ENCODE measurements at places on chromosomes 7 and 10. TPM values are rescaled to one million over a fixed set of nuclear protein-coding genes. Genes with fewer than 3 reads are reported as not detected.
A peak's percentile ranks its signal among the peaks of the same experiment; 100 is the strongest.

DNA sequence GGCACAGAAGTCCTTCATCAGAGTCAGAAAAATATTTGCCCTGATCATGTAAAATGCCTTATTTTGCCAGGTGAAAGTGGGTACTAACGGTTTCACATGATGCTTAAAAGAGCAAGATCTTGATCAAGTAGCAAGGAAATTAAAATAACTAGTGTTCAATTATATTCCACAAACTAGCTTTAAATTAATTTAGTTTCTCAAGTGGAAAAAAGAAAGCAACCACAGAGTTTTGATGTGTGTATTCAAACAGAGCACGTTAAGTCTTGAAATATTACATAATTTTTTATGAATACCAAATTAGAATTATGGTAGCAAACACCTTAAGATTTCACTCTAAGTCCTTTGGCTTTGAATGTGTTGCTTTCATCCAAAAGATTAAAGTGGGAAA is 47.3 kb downstream of the PIP4K2A start:
- H3K27ac ChIP-seq = no peak overlapping the region
- no peaks in the 10 kb centered on the region for H3K4me1 ChIP-seq
- no peaks in the 10 kb centered on the region for H3K36me3 ChIP-seq
- DNase-seq = no peak

DNA sequence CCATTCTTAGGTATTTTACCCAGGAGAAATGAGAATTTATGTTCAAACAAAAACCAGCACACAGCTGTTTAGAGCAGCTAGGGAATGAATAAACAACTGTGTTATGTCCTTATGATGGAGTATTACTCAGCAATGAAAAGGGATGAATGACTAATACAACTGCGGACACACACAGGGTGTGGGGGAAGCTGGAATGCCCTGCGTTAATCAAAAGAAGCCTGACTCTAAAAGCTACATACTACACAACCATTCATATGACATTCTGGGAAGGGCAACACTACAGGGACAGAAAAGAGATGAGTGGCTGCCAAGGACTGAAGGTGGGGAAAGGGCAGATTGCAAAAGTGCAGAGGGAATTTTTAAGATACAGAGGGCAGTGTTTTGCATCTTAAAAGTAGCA is 64.0 kb downstream of the DLG5 start:
- H3K4me3 ChIP-seq = no peak overlapping the region
- peaks cover 10% of the 10 kb centered on the region for H3K4me1 ChIP-seq
- peak overlapping the region; percentile 42 for H3K27ac ChIP-seq
- DNase-seq = peak; percentile 31

DNA sequence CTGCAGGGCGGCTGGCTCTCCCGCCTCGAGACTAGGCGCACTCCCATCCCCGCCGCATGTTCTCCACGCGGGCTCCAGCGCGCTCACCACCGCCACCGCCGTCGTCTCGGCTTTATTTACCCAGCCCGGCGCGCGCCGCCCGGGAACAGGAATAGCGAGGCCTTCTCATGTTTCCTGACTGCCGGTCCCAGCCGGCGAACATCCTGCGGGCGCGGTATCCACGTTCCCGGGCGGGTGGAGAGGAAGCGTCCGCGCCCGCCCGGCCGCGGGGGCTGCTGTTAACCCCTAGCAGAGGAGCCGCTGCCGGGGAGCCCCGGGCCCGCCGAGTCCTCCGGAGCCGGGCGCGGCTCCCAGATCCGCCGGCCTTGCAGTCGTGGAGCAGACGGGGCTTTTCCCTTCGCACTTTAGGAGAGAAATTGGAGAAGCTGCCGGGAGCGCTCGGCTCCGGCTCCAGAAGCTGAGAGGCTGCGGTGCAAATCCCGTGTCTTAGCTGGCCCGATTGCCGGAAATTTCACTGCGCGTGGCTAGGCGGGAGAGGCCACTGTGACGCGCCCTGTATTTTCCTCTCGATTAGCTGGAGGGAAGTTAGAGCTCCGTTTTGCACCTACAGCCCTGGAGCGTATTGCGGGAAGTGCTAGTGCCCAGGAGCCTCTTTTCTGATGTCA is at the start of gene MKX:
TSS of gene MKX (minus strand) at position 88 of the 665 bp plus-strand sequence. CDS start 2,404 bp downstream, outside the sequence.
- no peak within 1 kb of the TSS for H3K4me3 ChIP-seq
- no peak within 1 kb of the TSS for H3K27ac ChIP-seq
- no peaks in the 10 kb centered on the region for H3K36me3 ChIP-seq
- no peak for DNase-seq

The OPN1SW gene
- not detected for total RNA-seq

DNA sequence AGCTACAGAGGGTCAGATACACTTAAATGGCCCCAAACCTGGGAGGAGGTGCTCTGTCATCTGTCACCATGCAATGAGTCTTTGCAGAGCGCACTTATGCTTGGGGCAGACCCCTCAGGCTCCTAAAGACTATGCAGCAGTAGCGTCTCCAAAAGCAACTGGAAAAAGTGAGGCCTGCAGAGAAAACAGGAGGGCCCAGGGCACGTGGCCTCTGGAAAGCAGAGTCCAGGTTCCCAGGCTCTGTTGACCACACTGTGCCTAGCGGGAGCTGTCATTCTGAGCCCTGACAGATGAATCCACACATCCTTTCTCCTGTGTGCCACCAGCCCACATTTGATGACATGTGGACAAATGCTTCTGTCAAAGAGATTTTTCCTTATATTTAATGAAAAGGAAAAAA is 66.4 kb downstream of the MINDY4 start:
- H3K4me1 ChIP-seq = no peaks in the 10 kb centered on the region
- no peak overlapping the region for H3K4me3 ChIP-seq
- no peaks in the 10 kb centered on the region for H3K27me3 ChIP-seq
- H3K36me3 ChIP-seq = no peaks in the 10 kb centered on the region

GRCh38 chr7:5661942-5662341 is 119.5 kb downstream of the RNF216 start:
- H3K36me3 ChIP-seq = peaks cover 39% of the 10 kb centered on the region
- H3K4me3 ChIP-seq = no peak overlapping the region
- H3K27ac ChIP-seq = no peak overlapping the region
- DNase-seq = no peak
- no peaks in the 10 kb centered on the region for H3K27me3 ChIP-seq

The OR6B1 gene
- not detected for total RNA-seq

- no peak overlapping the region for H3K27ac ChIP-seq
- DNase-seq = no peak
- H3K4me1 ChIP-seq = 0 out of 2 replicates have a peak, but pooled peaks cover 3% of the 10 kb centered on the region
These were observed 78.7 kb downstream of the GATA3 start for GRCh38 chr10:8133146-8133545.

- H3K27me3 ChIP-seq = no peaks in the 10 kb centered on the region
- no peak overlapping the region for H3K27ac ChIP-seq
- H3K4me3 ChIP-seq = no peak overlapping the region
- no peaks in the 10 kb centered on the region for H3K4me1 ChIP-seq
- DNase-seq = no peak
These were observed 16.0 kb downstream of the FAM13C start for GRCh38 chr10:59346321-59346720.

- DNase-seq = no peak
- no peaks in the 10 kb centered on the region for H3K27me3 ChIP-seq
- H3K27ac ChIP-seq = no peak overlapping the region
- H3K4me3 ChIP-seq = no peak overlapping the region
- H3K4me1 ChIP-seq = no peaks in the 10 kb centered on the region
These were observed 72.5 kb downstream of the BBS9 start for GRCh38 chr7:33201821-33202220.

- peaks cover 35% of the 10 kb centered on the region for H3K4me1 ChIP-seq
- no peak overlapping the region for H3K4me3 ChIP-seq
- DNase-seq = peak; percentile 56
- no peaks in the 10 kb centered on the region for H3K27me3 ChIP-seq
- peak overlapping the region; percentile 86 for H3K27ac ChIP-seq
- H3K36me3 ChIP-seq = peaks cover 12% of the 10 kb centered on the region
These were observed 3.9 kb upstream of the ITGB1 start for GRCh38 chr10:32961895-32962369.

The IKZF5 gene
- 4.4 TPM for total RNA-seq

The DYDC1 gene
- not detected for total RNA-seq

GRCh38 chr10:23975431-23975830 is 233.5 kb upstream of the KIAA1217 start:
- no peaks in the 10 kb centered on the region for H3K27me3 ChIP-seq
- H3K4me1 ChIP-seq = no peaks in the 10 kb centered on the region
- H3K27ac ChIP-seq = no peak overlapping the region
- no peaks in the 10 kb centered on the region for H3K36me3 ChIP-seq
- H3K4me3 ChIP-seq = no peak overlapping the region

The PLPP4 gene
- 13.8 TPM for total RNA-seq

DNA sequence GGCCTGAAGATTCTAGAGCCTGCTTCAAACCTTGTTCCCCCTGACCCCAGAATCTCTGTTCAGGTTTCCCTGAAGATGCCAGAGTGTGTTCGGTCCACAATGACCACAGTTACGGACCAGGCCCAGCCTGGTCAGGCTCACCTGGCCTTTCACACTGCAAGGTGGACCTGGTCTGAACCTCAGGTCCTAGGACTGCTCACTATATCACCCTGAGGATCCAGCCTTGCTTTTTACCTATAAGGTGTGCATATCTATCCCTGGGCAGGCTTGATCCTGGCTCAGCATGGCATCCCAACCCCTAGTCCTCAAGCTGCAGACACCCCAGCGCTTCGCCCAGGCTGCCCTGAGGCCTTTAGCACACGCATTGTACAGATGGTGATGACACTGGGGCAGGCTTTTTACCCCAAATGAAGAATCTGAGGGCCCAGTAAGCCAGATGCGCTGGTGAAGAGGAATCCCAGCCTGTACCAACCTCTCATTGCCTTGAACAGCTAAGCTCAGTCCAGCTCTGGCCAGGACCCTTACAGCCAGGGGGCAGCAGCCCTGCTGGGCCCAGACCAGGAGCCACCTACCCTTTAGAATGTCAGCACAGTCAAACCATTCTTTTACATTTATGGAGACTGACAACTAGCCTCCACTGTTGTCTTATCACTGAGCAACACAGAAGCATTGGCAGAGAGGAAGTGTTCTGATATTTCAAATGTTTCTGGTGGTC is 28.0 kb downstream of the MAT1A start:
- H3K4me3 ChIP-seq = no peak overlapping the region
- H3K4me1 ChIP-seq = no peaks in the 10 kb centered on the region
- DNase-seq = no peak

DNA sequence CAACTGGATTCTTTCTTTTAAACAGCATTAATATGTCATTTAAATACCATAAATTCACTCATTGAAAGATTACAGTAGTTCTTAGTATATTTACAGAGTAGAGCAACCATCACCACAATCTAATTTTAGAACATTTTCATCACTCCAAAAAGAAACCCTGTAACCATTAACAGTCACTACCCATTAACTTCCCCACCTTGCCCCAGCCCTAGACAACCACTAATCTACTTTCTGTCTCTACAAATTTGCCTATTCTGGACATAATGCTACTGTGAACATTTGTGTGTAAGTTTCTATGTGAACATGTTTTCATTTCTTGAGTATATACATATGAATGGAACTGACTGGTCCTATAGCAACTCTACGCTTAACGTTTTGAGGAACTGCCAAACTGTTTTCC is 42.4 kb downstream of the P4HA1 start:
- H3K27ac ChIP-seq = no peak overlapping the region
- no peak for DNase-seq
- H3K4me1 ChIP-seq = no peaks in the 10 kb centered on the region
- no peak overlapping the region for H3K4me3 ChIP-seq
- H3K27me3 ChIP-seq = no peaks in the 10 kb centered on the region

The SMARCD3 gene
- total RNA-seq = 20.9 TPM

DNA sequence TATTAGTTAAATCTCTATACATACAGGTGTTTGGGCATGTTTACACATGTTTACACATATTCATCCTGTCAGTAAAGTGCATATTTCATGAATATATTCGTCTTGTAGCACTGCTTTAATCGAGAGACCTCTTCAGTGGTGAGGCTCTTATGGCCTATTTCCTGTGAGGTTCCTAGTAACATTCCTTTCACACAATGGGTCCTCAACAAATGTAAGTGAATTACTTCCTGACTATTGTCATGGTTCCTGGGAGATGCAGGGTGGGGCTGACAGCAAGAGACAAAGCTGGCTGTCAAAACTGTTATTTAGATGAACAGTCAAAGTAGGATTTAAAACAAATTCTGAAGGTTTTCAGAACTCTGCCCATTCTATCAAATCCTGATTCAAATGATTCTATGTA is 12.4 kb upstream of the SEMA3A start:
- no peaks in the 10 kb centered on the region for H3K36me3 ChIP-seq
- no peak overlapping the region for H3K4me3 ChIP-seq
- H3K27me3 ChIP-seq = no peaks in the 10 kb centered on the region
- H3K27ac ChIP-seq = no peak overlapping the region

GRCh38 chr10:70328967-70329366 is 45.2 kb upstream of the NPFFR1 start:
- H3K36me3 ChIP-seq = peaks cover 14% of the 10 kb centered on the region
- H3K27ac ChIP-seq = no peak overlapping the region
- no peaks in the 10 kb centered on the region for H3K27me3 ChIP-seq
- H3K4me1 ChIP-seq = peaks cover 15% of the 10 kb centered on the region

- H3K27me3 ChIP-seq = no peaks in the 10 kb centered on the region
- no peak overlapping the region for H3K27ac ChIP-seq
- H3K36me3 ChIP-seq = peaks cover 13% of the 10 kb centered on the region
- DNase-seq = no peak
These were observed 23.0 kb downstream of the DIP2C start for GRCh38 chr10:666237-667012.

DNA sequence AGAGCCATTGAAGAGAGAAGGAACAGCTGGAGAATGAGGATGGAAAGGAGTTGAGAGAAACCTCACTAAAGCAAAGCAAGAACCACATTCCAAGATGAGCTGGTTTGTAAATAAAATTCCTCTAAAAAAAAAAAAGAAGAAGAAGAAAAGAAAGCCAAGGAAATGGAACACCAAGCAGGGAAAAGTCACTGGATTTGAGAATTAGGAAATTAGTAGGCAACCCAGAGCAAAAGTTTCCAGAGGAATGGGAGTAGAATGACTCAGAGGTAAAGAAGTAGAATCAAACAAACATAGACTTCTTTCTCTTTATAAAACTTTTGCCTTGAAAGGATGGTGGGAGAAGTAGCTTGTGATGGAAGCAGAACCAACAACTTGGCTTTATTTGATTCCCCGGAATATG is 3.9 kb downstream of the CH25H start:
- no peaks in the 10 kb centered on the region for H3K27me3 ChIP-seq
- H3K4me1 ChIP-seq = peaks cover 51% of the 10 kb centered on the region
- no peak overlapping the region for H3K4me3 ChIP-seq
- H3K36me3 ChIP-seq = no peaks in the 10 kb centered on the region
- no peak overlapping the region for H3K27ac ChIP-seq
- no peak for DNase-seq

GRCh38 chr7:23334482-23335056 is 35.4 kb downstream of the MALSU1 start:
- H3K4me3 ChIP-seq = no peak overlapping the region
- H3K4me1 ChIP-seq = peaks cover 60% of the 10 kb centered on the region
- no peaks in the 10 kb centered on the region for H3K27me3 ChIP-seq
- peak overlapping the region; percentile 63 for H3K27ac ChIP-seq
- H3K36me3 ChIP-seq = peaks cover 90% of the 10 kb centered on the region
- DNase-seq = peak; percentile 87

DNA sequence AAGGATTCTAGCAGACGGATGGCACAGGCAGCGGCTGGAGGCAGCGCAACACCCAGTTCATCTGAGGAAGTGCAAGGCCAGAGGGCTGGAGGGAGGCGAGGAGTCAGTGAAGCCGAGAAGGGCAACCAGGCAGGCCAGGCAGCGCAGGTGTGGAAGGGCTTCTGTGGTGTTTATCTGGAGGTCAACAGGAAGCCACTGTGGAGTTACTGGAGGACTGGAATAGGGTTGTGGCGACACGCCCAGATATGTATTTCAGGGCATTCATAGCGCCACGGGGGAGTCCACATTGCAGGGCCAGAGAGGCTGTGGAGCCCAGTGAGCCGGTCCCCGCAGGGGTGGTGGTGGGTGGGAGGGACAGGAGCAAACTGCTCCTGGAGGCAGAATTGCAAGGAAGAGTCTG is 150.6 kb downstream of the CDH23 start:
- H3K4me1 ChIP-seq = no peaks in the 10 kb centered on the region
- no peak overlapping the region for H3K4me3 ChIP-seq
- H3K36me3 ChIP-seq = no peaks in the 10 kb centered on the region
- peaks cover 4% of the 10 kb centered on the region for H3K27me3 ChIP-seq

The PSD gene
- total RNA-seq = 0.08 TPM
